NCI-H748 treated with DMSO at 0.1 percent for 48 hours (cell line): ENCODE measurements at places on chromosomes 16 and 17.

- DNase-seq = no peak
Observed at GRCh38 chr17:29283496-29283895, 10.5 kb downstream of the NUFIP2 start.

DNA sequence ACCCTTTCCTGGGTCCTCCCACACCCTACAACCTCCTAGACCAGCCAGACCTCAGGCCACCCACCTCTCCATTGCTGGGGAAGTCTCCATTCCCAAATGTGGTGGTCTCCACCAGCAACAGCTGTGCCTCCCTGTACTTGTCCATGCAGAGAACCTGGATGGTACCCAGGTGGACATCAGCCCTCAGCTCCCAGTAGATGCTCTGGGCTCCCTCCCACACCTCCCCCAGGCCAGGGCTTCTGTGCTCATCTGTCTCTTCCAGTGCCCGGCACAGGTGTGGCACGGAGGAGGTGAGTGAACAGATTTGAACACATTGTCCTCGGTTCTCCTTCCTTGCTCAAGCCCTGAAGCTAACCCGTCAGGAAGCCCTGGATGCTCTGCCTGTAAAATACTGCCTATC is 34.6 kb downstream of the LGALS9 start:
- DNase-seq = no peak

GRCh38 chr16:6144463-6144862 is 1046.9 kb upstream of the EEF2KMT start:
- no peak for DNase-seq

DNA sequence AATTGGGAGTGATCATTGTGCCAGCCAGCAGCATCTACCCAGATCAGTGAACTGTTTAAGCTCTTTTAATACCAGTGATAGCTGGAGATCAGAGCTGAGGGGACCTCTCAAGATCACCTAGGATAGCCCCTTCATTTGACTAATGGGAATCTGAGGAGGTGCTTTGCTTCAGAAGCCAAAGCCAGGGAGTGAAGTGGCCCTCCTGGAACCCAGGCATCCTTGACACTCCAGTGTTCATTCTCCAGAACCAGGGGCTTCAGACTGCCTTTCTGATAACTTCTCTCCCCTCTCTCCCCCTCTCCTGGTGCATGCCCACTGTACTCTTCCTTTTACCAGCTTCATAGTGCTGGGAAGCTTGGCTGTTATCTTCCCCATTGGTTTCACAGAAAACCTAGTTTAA is 48.0 kb upstream of the SLC12A3 start:
- DNase-seq = no peak

DNA sequence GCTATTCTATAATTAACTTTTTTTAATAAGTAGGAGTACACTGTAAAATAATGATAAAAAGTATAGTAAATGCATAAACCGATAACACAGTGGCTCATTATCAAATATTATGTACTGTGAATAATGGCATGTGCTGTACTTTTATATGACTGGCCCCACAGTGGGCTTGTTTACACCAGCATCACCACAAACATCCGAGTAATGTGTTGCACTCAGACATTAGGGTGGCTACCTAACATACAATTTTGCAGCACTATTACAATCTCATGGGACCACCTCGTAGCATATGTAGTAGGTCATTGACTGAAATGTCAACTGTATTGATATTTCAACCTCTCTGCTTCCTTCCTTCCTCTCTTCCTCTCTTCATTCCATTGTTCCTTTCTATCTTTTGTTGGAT is 51.7 kb downstream of the TBX4 start:
- DNase-seq = no peak

- no peak for DNase-seq
Observed at GRCh38 chr17:51721730-51722129, 436.8 kb downstream of the CA10 start.

GRCh38 chr17:2068031-2068518 is 13.2 kb downstream of the HIC1 start:
- DNase-seq = no peak

DNA sequence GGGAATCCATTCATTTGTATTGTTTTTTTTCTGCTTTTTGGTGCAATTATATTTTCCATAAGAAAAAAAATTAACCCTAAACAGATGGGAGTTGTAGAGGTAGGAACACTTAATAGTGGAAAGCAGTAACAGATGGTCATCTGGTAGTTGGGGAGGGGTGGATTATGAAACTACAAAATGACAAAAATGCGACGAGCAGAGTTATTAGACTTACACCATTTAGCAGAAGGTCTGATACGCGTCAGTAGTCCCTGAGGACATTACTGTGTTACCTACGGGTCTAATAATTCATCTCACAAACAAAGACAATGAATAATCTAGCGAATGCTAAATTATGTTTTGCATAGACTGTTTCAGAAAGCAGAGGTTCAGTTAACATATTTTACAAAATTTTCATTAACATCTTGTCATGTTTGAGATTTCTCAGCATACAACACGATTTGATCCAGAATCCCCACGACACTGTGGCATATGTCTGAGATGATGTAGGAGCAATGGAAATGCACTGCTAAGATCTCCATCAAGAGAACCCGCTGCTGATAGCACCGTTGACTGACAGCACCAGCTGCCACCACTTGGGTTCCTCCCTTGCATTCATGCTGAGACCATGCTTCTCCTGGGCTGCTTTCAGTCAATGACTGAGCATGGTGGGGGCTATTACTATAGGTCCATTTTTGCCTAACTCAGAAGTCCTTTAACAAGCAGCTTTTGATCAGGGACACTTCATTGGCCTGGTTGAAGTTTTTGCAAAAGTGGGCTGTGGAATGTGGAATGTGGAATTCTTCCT is 182.2 kb upstream of the CPHXL start:
- DNase-seq = no peak

DNA sequence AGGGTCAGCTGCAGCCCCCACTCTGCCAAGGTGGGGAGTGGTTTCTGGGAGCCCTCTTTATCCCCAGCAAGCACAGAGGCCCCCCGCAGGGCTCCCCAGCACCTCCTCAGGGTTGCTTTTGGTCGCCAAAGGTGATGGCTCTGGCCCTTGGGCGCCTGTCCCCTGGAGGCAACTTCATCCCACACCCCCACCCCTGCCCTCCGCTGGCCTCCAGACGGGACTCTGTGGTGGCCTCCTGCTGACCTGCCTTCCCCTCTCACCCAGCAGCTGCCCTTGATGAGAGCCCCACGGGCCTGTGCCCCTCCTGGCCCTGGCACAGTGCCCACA is 7.8 kb upstream of the RHOT2 start:
- DNase-seq = no peak

- no peak for DNase-seq
Observed at GRCh38 chr17:77433385-77434135, 292.8 kb downstream of the SEC14L1 start.

- DNase-seq = no peak
Observed at GRCh38 chr16:471353-472198, 46.1 kb downstream of the RAB11FIP3 start.

DNA sequence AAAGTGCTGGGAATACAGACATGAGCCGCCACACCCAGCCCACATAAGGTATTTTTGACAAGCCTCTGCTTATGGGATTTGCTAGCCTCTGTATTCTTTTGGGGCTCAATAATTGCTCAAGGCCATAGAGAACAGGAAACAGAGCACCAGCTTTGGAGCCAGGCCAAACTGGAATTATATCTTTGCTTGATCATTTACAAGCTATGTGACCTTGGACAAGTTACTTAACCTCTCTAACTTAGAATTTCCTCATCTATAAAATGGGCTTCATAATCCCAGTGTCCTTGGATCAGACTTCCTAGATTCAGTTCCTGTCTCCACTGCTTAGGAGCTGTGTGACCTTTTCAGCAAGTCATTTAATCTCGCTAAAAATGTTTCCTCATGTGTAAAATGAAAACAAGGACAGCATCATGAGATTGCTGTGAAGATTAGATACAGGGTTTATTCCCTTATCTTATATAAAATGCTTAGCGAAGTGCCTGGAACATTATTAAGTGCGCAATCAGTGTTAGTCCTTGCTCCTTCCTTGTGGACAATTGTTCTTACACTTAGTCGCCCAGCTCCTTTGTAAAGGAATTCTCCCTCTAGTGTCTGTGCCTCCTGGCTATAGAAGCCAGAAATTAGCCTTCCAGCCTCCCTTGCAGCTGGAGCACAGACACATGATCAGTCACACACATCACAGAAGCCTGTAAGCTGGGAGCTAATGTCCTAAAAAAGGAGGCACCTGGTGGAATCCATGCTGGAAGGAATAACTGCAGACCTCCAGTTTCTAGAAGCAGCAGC is 16.6 kb downstream of the KRT9 start:
- no peak for DNase-seq

DNA sequence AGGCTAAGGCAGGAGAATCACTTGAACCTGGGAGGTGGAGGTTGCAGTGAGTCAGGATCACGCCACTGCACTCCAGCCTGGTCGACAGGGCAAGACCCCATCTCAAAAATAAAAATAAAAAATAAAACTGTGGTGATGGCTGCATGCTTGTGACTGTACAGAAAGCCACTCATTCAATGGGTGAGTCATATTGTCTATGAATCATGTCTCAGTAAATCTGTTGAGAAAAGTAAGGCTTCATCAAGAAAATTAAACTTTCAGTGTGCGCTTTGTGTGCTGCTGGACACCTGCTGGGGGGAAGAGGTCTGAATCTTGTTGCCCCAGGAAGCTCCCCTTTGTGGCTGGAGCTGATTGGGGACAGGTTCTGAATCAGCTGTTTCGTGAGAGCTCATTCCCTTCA is 11.3 kb downstream of the NUBP1 start:
- DNase-seq = no peak

DNA sequence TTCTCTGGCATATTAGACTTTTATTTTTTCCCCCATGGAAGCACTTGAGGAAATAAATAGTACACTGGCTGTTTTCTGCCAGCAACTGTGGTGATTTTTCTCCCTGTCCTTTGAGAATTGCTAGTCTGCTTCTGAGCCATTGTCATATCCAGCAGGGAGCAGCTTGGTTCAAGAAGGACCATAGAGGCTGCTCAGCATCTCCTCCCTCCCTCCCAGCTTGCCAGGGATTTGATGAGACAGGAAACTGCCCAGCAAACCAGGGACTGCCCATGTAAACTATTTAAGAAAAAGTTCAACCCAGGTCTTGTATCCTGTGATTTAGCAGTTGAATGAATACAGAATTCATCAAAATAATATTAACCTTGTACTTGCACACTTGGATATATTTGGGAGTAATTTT is 39.5 kb downstream of the CYB5B start:
- no peak for DNase-seq

DNA sequence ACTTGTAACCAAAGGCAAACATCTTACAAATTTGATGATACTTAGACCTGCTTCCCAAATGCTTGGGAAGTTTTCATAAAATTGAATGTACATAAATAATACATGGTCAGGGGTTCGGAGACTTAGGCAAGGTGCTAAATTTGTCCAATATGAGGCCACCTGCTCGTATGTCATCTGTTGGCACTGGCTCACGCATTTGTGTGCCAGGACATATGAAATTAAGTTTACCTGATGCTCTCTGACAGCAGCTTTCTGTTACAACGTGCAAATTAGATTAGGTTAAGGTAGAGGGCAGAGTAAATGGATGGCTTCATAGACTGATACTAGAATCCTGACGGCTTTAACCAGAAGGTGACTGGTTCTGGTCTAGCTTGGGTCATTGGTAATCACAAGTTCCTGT is 970.3 kb upstream of the RBFOX1 start:
- DNase-seq = no peak

DNA sequence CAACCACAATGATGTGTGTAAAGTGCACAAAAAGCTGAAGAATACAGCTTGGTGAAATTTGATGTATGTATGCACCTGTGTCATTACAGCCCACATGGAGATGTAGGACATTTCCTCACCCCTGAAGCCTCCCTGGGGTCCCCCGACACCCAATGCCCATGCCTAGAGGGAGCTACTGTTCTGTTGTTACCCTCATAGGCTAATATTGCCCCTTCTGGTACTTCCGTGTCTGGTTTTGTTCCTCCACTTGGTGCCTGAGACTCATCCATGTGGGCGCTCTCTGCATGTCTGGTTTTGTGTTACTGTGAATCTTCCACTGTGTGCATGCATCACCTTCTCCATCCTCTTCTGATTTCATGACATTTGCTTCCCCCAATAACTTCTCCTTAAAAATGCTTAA is 18.6 kb downstream of the TNFRSF13B start:
- no peak for DNase-seq

DNA sequence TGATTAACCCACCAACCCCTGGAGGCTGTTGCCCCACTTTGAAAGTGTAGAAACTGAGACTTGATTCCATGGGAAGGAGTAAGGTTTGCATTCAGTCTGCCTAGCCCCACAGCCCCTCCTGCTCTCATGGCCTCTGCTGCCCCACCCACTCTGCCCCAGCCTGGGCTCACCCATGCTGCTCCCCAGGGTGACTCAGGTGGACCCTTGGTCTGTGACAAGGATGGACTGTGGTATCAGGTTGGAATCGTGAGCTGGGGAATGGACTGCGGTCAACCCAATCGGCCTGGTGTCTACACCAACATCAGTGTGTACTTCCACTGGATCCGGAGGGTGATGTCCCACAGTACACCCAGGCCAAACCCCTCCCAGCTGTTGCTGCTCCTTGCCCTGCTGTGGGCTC is 6.5 kb downstream of the PRSS41 start:
- DNase-seq = no peak

DNA sequence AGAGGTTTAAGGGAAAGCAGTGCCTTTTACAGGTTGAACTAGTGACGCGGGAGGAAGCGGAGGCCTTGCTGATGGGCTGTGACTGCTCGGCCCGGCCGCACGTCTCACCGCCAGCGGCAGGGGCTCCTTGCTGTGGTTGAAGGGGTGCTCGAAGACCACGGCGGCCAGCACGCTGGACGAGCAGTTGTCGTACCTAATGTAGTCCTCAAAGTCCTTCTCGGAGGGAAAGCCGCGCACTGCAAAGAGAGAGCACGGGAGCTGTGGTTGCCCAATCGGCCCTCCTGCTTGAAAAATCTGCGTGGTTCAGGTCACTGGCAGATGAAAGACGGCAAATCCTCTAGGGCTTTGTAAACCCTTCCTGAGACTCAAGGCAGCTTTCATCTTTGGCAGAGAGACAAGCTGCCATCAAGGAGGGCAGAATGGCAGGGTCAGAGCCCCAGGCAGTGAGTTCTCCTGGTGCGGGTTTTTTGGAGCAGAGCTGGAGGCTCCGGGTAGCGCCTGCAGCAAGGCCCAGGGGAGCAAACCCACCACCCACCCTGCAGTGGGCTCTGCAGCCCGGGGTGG is 16.1 kb downstream of the ABCA3 start:
- DNase-seq = no peak

- DNase-seq = no peak
Observed at GRCh38 chr17:35617505-35617904, 30.4 kb downstream of the AP2B1 start.

DNA sequence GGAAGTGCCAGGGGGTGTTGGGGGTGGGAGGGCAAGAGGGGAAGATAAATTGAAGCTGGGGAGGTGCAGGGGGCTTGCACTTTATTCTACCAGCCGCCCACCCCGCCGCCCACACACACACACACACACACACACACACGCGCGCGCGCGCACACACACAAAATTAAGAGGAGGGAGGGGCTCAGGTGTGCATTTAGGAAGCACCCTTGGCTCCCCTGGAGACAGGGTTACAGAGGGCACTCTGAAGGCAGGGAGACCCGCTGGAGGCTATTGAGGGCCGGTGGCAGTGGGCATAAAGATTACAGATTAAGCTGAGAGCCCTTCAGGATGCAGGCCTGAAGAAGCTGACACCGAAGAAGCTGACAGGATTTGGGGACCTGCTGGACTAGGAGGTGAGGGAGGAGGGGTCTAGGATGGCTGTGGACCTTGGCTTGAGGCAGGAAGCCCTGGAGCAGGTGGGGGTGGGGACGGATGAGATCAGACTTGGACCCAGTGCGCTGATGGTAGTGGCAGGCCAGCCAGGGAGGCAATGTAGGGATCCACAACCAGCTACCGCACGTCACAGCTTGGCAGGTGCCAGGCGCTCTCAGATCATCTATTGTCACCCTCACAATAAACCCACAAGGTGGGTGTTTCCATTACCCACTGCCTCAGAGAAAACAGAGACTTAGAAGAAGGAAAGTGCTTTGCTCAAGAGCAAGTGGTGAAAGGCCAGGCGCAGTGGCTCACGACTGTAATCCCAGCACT is 772 bp upstream of the SAMD14 start:
- DNase-seq = no peak
